ENCODE measurements at places on chromosomes 1 and 21.

GRCh38 chr1:245060684-245061374 lies 94.0 kb upstream of the KIF26B start:
- DNase-seq: no peak

- no peak for DNase-seq
Measured at GRCh38 chr21:39022863-39023693, 160.2 kb downstream of the PSMG1 start.

DNA sequence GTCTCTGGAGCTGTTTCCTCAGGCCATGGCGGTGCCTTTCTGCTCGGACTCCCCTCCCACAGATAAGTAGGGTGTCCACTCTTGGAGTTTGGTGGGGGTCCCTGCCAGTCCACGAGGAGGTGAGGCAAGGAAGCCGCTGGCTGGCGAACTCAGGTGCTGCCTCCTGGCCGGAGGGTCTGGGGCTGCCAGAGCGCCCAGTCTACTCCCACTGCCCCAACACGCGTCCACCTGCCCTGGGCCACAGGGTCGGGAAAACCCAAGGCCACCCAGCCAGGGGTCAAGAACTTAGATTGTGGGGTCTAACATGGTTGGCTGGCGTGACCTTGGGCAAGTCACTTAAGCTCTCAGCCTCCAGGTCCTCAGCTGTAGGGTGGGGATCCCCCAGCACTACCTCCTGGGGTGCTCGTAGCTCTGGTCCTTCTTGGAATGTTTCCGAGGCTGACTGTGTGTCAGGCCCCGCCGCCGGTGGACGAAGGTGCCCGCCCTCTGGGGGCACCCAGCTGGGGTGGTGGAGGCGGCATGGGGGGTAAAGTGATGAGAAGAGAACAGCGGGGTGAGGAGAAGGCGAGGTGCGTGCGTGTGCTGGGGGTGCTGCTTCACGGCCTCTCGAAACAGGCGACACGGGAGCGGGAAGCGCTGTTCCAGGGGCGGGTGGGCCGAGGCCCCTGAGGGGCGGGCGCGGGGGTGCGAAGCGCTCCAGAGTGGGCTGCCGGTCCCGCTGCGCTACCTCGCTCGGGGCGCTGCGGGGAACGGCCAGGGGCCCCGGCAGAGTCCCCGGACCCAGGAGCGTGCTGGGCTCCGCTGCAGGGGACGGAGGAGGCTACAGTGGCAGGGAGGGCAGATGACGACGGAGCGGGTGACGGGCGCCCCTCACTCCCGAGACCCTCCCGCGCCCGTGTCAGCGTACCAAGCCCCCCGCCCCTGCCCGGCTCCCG lies 1.2 kb downstream of the SH2D5 start:
- no peak for DNase-seq

GRCh38 chr1:2628933-2629626 lies 3.7 kb downstream of the MMEL1 start:
- no peak for DNase-seq

DNA sequence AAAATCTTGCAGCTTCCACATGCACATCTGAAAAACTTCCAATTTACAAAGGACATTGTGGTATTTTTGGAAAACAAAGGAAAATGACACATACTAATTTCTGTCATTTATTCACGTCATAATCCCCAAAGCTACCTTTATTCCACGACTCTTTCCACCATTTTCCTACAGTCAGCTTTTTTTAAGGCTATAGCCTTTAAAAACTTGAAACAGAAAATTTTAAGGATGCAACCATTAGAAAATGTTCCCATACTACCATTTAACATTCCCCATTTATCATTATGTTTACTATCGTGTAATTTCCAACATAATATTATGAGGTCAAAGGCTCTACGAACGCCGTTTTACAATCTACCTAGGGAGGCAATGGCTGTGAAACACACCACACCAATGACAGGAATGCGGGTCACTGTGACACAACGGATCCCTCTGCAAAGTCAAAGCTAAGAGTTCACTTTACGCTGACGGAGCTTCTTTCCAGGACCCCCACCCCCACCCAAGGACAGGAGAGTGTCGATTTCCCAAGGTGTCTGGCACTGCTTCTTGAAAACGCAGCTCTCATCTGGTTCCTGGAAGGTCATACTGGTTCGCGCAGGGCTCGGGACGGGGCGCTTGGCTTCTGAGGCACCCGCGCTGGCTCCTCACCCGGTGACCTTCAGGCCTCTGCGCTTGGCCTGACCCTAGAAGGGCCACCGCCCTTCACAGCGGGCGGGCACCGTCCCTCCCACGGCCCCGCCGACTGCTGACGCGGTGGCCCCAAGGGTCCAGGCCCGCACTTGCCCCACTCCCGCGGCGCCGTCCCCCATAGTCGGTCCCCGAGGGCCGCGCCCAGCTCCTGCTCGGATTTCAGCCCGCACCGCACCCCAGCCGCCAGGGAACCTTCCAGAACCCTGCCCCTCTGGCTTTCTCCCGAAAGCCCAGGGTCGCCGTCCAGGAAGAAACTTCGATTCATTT lies 50.5 kb upstream of the ATF3 start:
- DNase-seq: no peak

DNA sequence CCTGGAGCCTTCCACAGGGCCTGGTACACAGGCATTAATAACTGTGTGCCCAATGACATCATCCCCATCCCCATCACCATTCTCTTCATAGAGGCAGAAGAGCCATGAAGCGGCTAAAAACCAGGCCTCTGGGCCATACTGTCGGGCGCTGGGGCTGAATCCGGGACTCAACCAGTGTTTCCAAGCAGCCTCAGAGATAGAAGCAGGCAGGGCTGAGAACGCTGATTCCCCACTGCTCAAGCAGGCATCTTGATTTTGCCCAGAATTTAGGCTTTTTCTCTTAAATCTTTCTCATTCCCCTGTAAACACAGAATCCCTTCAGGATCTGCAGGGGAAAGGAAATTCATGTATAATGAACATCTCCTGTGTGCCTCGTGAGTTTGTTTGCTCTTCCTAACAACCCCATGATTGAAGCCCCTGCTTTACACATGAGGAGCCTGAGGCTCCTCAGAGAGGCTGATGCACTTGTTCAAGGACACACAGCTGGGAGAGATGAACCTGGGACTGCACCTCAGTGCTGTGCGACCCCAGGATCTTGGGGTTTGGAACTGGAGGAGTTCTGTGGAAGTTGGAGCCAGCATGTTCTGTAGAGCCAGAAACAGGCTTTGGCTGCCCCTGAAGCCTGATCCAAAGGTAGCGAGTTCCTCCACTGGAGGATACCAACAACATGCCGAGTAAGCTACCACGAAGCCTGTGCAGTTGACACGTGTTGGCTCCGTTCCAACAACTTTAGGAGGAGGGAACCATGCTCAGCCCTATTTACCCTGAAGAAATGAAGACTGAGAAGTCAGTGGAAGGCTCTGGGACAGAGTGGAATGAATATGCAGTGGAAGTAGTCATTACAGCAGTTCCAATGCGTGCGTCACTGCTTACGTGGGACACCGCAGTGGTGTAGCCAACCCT lies 55.5 kb downstream of the EDN2 start:
- no peak for DNase-seq

DNA sequence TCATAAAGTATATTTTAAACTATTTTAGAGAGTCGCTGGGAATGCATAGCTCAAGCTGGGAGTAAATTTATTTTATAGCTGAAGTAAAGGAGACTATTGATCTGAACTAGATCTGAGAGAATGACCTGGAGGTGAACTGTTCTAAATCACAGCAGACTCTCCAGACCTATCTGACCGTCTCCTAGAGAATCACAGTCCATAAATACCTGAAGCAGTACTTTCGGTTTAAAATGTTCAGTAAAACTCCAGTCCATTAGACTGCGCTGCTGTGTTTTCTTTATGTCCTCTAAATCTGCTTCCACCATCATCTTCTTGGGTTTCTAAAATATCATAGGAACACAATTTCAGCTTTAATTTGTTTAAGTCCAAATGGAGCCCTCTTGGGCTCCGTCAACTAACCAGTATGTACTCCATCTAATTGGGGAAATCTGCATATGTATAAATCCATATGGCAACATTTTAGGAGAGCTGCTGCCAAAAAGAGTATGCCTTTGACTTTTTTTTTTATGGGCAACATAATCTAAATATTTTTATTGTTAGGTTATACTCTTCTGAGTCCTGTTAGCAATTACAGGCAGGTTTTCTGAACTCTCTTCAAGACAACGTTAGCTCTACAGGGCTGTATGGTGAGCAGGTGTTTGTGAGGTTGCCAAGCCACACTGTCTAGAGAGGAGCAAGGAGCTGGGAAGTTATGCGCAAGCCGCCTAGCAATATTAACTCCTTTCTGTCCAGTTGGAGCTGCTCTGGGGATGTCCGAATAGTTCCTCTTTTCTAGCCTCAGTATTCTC lies 111.2 kb downstream of the SPAG17 start:
- DNase-seq: no peak

DNA sequence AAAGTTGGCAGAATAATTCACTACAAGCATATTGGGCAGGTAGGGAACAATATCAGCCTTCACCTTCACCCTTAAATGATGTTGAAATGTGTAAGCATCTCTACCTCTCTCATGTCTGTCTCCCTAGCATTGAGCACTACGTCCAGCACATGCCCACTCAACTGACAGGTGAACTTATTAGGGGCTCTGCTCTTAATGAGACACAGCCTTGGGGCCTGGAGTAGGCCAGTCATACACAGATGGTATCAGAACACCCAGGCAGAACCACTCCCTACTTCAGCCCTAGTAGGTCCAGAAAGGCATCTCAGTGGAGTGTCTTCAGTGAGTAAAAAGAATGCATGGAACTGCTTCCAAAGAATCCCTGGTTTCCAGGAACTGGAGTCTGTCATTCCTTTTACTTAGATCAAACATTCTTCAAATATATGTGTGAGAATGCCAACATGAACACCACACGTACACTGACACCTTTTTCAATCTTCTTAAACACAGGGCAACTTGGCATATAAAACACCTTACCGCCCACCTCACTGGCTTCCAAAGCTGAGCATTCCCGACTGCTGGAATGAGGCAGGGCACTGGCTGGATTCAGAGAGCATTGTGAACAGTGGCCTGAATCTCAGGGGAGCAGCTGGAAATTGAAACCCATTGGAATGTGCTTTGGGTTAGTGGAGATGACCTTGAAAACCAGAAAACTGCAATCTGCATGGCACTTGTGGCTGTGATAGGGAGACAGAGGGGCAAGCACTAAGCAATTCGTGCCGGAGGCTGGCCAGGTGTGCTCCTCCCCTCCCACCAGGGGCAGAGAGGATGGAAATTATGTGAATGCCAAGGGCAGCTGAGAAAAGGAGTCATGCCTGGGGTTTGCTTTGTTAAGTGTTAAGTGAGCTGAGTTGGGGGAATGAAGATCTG lies 24.2 kb upstream of the HSD3B1 start:
- DNase-seq: no peak

DNA sequence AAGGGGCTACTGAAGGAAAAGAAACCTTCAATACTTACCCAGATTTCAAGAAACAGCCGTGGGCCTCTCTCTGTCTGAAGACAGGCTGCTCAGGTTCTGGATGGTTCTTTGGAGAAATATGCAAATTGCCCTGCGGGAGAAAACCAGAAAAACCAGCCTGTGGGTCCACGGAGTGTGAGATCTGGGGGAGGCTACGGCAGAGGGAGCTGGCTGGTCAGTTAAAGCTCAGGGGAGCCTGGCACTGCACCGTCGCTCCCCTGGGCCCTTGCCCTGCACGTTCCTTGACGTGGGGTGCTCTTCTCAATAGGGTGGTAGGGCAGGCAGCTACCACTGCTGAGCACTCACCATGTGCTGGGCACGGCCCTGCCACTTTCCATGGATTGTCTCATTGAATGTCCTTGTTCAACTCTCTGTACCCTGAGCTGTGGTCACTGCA lies 12.7 kb downstream of the TMCO4 start:
- no peak for DNase-seq

- no peak for DNase-seq
Measured at GRCh38 chr1:54517496-54517895, 30.5 kb upstream of the ACOT11 start.

GRCh38 chr1:36879613-36880012 lies 154.7 kb downstream of the GRIK3 start:
- no peak for DNase-seq

DNA sequence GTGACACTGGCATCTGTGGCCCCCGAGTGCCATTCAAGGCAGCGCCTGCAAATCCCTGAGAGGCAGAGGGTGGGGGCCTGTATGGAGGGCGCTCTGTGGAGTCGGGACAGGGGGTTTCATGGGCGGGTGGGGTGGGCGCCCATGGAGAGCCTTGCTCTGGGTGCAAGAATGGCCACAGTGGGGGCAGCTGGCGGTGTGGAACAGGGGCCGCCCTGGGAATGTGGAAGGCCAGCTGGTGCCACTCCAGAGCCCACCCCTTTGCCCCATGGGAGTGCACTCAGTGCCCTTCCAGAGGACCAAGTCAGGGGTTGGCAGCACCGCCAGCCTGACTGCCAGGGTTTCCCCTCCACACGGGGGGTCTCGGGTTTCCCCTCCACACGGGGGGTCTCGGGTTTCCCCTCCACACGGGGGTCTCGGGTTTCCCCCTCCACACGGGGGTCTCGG lies 55.0 kb upstream of the TRAPPC10 start:
- DNase-seq: no peak

DNA sequence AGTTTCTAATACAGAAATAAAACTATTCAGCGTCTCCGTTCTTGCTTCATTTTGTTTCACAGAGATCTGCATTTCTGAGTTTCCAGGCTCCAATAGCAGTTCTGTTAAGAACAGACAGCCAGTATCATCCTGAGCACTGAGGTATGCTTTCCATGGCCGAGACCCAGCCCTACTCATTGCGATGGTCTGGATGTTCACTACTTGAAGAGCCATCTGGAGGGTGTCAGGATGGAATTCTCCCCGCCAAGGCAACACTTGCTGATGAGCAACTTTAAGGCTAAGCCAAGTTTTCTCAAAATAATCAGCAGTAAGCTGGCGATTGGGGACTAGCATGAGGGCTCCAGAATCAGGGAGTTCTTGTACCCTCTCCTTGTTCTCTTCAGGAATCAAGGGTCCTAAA lies 7.7 kb upstream of the BCL2L15 start:
- DNase-seq: no peak

DNA sequence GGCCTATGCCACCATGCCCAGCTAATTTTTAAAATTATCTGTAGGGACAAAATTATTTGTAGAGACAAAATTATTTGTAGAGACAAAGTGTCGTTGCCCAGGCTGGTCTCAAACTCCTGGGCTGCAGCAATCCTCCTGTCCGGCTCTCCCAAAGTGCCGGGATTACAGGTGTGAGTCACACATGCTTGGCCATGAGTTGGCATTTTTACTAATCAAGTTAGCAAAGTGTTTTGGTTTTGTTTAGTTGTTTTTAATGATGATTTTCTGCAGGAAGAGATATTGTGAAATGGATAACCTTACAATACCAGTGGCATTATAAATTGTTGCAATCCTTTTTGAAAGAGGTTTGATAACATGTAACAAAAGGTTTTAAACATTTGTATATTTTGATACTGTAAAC lies 65.3 kb upstream of the MAGI3 start:
- no peak for DNase-seq

All from stimulated activated CD4-positive, alpha-beta T cell treated with anti-CD3 and anti-CD28 coated beads, Interleukin-15, amount 100 ng/mL, for 1 hour (primary cell).